ENCODE measurements at places on chromosomes 11 and 22. TPM values are rescaled to one million over a fixed set of nuclear protein-coding genes. Genes with fewer than 3 reads are reported as not detected.

DNA sequence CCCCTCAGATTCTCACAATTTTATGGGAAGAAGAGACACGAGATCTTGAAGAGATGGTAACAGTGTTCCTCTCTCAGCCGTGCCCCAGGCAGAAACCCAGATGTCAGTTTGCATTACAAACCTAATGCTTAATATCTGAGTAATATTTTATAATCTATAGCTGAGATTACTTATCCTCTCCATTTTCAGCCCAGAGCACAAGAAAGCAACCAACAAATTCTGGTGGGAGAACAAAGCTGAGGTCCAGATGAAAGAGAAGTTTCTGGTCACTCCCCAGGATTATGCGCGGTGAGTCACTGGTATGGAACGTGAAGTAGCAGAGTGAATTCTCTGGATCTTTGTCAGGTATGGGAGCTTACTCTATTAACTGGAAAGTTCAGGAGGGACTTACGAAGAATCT lies 884 bp downstream of the CENATAC start:
- peak overlapping the region; percentile 76 for H3K4me3 ChIP-seq
- DNase-seq: no peak
- peaks cover 20% of the 10 kb centered on the region for H3K4me1 ChIP-seq
- H3K27ac ChIP-seq: peak overlapping the region; percentile 78
- H3K36me3 ChIP-seq: peaks cover 4% of the 10 kb centered on the region
- H3K27me3 ChIP-seq: no peaks in the 10 kb centered on the region

GRCh38 chr11:59676205-59676604 lies 7.4 kb upstream of the PATL1 start:
- H3K4me1 ChIP-seq: no peaks in the 10 kb centered on the region
- H3K4me3 ChIP-seq: no peak overlapping the region
- peaks cover 2% of the 10 kb centered on the region for H3K27me3 ChIP-seq
- H3K27ac ChIP-seq: no peak overlapping the region
- no peaks in the 10 kb centered on the region for H3K36me3 ChIP-seq

- H3K36me3 ChIP-seq: no peaks in the 10 kb centered on the region
- H3K27ac ChIP-seq: no peak overlapping the region
- no peaks in the 10 kb centered on the region for H3K4me1 ChIP-seq
- no peak for DNase-seq
- no peak overlapping the region for H3K4me3 ChIP-seq
Observed at GRCh38 chr22:30866216-30866615, 102.4 kb downstream of the MORC2 start.

DNA sequence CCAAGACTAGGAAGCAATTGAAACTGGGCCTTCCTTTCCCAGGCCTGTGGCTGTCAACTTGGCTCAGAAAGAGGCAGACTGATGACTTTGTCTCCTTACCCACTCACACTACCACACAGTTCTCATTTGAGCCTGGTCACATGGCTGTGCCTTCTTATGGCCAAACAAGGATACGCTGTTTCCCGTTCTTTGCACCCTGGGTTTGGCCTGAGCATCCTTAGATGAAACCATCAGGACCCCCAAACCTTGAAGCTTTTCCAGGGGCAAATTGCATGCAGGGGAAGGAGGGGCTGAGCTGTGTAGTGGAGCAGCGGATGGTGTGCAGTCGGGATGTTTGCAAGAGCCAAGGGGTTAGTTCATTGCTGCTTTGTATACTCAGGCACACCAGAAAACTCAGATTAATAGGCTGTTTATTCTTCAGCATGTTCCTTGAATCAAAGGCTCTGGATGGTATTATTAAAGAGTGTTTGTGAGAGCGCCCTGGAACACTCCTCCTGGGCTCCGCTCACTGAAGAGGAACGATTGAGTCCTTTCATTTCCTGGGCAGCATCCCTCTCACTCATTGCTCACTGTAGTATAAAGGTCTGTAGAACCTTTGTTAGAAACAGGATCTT lies 69.8 kb downstream of the ARFGAP2 start:
- no peaks in the 10 kb centered on the region for H3K27me3 ChIP-seq
- no peak for DNase-seq
- H3K4me3 ChIP-seq: no peak overlapping the region
- no peak overlapping the region for H3K27ac ChIP-seq
- no peaks in the 10 kb centered on the region for H3K36me3 ChIP-seq

GRCh38 chr11:64120951-64121569 lies 44.9 kb downstream of the MACROD1 start:
- H3K36me3 ChIP-seq: no peaks in the 10 kb centered on the region
- no peaks in the 10 kb centered on the region for H3K27me3 ChIP-seq
- peak; percentile 76 for DNase-seq
- H3K4me3 ChIP-seq: no peak overlapping the region
- H3K27ac ChIP-seq: peak overlapping the region; percentile 69

DNA sequence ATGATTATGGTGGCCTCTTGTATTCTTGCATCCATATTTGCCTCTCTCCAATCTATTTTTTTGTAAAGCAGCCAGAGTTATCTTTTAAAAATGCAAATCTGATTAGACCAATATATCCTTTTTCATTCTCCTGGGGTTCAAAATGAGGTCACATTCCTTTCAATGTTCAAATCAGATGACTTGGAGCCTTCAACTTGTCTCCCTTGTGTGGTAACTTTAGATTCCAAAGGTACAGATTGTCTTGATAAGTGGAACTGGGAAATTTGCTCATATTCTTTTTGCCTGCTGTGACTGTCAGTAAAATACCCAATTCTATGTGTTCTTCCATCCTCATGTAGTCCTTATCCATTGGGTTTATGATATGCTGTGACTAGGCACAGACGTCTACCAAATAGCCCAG lies 15.1 kb upstream of the CAPRIN1 start:
- H3K27me3 ChIP-seq: no peaks in the 10 kb centered on the region
- H3K4me3 ChIP-seq: no peak overlapping the region
- no peak for DNase-seq
- H3K4me1 ChIP-seq: no peaks in the 10 kb centered on the region

DNA sequence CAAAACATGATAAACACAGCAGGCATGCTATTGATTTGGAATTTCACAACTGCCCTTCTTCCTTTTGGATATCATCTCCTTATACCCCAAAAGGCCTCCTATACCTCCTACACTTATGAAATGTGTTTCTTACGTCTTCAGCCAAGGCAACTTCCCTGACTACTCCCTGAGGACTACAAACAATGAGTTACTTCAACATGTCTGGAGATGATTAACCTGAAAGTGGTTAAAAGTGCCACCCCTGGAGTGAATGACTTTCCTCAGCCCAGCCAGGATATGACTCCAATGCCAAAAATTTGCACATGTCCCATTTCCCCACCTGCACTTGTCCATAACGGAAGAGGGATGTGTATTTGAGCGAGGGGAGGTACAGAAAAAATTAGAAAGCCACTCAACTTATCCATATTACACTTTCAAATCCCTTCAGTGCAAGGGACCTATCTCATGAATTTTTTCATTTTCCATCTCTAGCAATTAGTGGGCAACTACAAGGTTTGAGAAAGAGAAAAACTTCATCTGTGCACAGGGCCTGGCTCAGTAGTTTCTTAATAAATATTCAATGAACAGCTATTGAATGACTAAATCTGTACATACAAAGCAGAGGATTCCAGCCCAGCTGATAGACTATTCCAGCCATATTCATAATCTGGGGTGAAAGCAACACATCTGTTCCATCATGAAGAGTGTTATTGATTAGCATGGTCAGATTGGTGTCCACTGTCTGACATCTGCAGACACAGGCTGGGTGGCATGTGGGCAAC lies 36.8 kb downstream of the KIRREL3 start:
- no peak for DNase-seq
- peaks cover 2% of the 10 kb centered on the region for H3K27me3 ChIP-seq
- H3K4me3 ChIP-seq: no peak overlapping the region

DNA sequence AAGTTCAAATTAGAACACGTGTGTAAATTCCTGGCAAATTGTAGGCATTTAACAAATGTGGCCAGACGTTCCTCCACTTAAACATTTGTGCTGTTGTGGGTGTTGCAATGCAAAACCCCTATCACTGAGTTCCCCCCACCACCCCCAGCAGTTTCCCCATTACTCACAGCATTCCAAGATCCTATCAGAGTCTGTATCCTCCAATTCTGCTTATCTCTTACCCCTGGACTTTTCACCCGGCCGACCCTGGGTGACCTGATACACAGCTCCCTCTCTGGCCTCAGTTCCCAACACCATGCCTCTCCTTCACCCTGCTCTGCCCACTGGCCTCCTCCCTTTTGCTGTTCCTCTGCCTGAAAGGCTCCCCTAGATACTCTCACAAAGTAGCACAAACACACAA lies 31.4 kb upstream of the AQP11 start:
- no peaks in the 10 kb centered on the region for H3K27me3 ChIP-seq
- no peak overlapping the region for H3K27ac ChIP-seq
- DNase-seq: no peak
- no peak overlapping the region for H3K4me3 ChIP-seq
- H3K4me1 ChIP-seq: no peaks in the 10 kb centered on the region

Gene CPT1A
- 15.1 TPM for total RNA-seq
